ENCODE measurements at places on chromosomes 12 and 14. TPM values are rescaled to one million over a fixed set of nuclear protein-coding genes. Genes with fewer than 3 reads are reported as not detected.

KLRB1 gene
- polyA plus RNA-seq = not detected

TCL1A gene
- polyA plus RNA-seq = not detected

NDRG2 gene
- polyA plus RNA-seq = 35.9 TPM

RAD52 gene
- polyA plus RNA-seq = 4.4 TPM

SOAT2 gene
- not detected for polyA plus RNA-seq

GALNT6 gene
- not detected for polyA plus RNA-seq

CCDC175 gene
- polyA plus RNA-seq = 5.4 TPM

SYNDIG1L gene
- polyA plus RNA-seq = not detected

LRRC43 gene
- 0.73 TPM for polyA plus RNA-seq

MYF5 gene
- not detected for polyA plus RNA-seq

PLD4 gene
- not detected for polyA plus RNA-seq

ISCA2 gene
- polyA plus RNA-seq = 54.8 TPM

POTEM gene
- polyA plus RNA-seq = not detected

EIF4B gene
- 33.8 TPM for polyA plus RNA-seq
